ENCODE measurements at places on chromosomes 4 and X.

GRCh38 chrX:53798281-53798680 is 111.8 kb upstream of the HUWE1 start:
- DNase-seq, result no peak

DNA sequence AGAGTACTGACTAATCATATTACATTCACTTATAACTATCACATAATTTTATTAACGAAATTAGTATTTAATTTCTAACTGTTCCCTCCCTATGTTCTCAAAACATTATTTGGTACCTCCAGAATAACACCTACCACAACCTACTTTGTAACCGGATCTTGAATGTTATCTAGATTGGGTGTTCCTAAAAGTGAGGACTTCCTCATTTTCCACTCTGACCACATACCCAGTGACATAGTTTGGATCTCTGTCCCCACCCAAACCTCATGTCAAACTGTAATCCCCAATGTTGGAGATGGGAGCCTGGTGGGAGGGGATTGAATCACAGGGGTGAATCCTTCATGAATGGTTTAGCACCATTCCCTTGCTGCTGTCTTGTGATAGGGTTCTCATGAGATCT is 21.8 kb downstream of the NR3C2 start:
- DNase-seq, result no peak

DNA sequence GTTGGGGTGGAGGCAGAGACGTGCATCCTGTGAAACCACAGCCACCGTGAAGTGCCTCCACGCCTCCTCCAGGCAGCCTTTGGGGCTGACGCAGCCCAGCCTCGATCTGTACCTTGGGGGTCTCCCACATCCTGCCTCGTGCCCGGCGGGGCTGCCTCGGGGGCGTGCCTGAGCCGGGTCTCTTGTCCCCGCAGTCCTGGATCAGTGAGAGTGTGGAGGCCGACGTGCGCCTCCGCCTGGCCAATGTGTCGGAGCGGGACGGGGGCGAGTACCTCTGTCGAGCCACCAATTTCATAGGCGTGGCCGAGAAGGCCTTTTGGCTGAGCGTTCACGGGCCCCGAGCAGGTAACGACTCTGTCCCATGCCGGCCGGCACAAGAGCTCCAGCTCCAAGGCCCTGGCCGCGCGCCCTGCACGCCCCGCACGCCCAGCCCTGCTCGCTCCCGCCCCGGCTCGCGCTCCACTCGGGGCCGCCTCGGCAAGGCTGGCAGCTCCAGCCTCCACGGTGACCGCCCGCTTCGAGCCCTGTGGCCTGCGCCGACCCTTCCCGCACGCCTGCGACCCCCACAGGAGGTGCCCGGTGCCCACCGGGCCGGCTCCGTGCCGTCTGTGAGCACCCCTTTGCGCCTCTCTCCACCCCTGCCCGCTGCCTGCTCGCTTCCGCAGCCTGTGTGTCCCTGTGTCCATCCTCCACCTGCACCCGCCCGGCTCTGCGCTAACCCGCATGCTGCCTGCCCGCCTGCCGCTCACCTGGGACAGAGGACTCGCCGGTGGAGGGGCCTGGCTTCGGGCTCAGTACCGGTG is 9.8 kb downstream of the FGFR3 start:
- DNase-seq, result no peak

GRCh38 chr4:95857761-95858160 is 17.9 kb downstream of the PDHA2 start:
- no peak for DNase-seq

GRCh38 chr4:117971403-117971802 is 62.9 kb upstream of the NDST3 start:
- no peak for DNase-seq

DNA sequence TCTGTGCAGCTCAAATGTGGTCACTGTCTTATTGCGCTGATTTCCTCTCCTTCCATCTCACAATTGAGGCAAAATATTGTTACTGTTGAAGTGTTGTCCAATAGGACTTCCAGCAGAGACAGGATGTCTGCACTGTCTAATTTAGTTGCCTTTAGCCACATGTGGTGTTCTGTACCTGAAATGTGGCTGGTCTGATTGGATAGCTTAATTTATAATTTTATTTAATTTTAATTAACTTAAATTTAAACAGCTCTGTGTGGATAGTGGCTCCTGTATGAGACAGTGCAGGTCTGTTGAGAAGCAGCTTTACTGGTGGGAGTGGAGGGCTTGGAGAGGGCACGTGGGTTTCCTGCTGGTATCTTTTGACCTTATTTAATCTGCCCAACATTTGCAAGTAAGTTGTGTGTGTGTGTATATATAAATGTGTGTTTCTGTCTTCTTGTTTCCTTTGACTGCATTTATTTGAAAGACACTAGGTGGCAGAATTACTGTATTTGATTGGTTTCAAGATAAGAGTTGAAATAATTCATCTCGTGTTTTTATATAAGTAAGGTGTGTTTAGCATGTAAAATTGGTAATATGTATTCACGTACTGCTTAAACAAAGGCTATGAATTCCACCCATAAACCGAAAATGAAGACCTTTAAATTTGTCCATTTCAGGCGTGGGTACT is 55.3 kb upstream of the MSANTD1 start:
- peak; percentile 6 for DNase-seq

DNA sequence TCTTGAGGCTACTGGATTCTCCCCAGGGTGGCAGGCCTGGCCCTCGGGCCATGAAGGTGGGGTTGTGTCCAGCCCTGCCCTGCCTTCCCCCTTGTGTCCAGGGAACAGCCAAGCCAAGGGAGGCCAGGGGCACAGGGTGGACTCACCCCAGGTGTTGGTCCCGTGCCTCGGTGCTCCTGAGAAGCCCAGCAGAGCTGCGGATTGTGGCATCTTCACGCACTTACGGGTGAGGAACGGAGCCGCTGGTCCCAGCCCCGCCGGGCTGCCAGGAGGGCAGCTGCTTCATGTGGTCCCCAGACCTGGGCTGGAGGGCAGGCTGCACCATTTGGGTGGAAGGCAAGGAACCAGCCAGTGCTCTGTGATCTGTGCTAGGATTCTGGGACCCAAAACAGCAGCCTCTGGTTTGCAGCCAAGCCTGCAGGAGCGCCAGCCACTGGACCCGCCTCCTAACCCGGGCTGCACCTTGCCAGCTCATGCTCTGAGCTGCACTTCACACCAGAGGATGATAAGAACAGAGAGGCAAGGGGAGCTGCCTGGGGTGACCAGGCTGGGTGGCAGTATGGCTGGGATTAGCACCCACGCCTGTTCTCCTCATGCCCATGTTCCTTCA is 36.1 kb upstream of the HMX1 start:
- no peak for DNase-seq

- no peak for DNase-seq
Measured at GRCh38 chrX:31199840-31200114, 127.9 kb upstream of the FTHL17 start.

- no peak for DNase-seq
Measured at GRCh38 chr4:176539091-176539784, 219.5 kb downstream of the SPCS3 start.

GRCh38 chr4:3605491-3605890 is 73.3 kb upstream of the LRPAP1 start:
- DNase-seq, result no peak

DNA sequence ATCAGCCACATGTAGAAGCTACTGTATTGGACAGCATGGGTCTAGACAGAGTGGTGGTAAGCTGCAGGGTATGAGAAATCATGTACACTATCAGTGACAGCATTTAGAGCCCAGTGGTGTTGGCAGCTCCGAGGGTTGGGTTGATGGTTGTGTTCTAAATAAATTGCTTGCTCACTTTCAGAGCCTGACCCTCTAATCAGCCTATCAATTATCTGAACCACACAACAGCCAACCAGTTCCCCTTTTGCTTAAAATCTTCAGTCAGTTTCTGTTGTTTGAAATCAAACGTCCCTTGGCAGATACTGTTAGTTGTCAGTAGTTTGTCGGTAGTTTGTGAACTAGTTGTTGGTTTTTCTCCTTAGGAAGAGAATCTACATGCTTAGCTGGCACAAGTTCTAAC is 99.8 kb upstream of the RAI2 start:
- no peak for DNase-seq

- DNase-seq, result peak; percentile 43
Measured at GRCh38 chrX:11352296-11352741, 59.1 kb downstream of the AMELX start.

- no peak for DNase-seq
Measured at GRCh38 chr4:86132468-86132867, 227.4 kb downstream of the MAPK10 start.

- DNase-seq, result no peak
Measured at GRCh38 chr4:177860171-177860570, 417.9 kb upstream of the AGA start.

DNA sequence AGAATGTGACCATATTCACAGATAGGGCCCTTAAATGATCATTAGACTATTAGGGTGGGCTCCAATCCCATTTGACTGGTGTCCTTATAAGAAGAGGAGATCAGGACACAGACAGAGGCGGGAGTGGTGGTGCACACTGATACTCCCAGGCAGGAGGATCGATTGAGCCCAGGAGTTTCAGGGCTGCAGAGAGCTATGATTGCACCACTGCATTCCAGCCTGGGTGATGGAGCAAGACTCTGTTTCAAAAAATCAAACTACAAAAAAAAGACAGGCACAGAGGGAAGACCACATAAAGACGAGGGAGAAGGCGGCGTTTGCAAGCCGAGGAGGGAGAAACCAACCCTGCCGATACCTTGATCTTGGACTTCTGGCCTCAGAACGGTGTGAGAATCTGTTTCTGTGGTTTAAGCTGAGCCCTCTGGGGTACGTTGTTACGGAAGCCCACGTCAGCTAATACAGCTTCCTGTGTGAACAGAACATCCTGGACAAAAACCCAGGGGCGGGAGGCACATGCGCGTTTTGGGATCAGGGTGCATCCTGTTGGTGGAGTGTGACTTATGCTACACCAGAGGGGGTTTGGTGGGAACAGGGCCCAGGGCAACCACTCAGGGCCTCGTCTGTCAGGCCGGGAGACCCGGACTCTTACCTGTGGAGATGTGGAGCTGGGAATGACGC is 211.8 kb upstream of the PSAPL1 start:
- DNase-seq, result no peak

DNA sequence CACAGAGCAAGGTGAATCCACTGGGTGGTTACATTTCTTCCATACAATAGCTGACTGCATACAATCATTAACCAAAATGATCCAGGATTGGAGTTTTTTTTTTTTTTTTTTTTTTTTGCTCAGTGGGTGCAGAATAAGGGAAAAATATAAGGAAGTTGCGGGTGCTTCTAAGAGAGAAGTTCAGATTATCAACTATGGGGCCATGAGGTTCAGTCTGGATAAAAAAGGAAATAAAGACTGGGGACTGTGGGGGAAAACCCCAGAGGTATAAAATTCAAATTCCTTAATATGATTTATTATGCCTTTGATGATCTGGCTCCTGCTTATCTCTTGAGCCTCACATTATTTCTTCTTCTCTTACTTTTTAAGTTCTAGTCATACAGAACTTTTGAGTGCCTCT is 5.9 kb upstream of the EIF1AX start:
- DNase-seq, result no peak

- no peak for DNase-seq
Measured at GRCh38 chrX:1215123-1215823, 2.8 kb upstream of the CRLF2 start.

GRCh38 chr4:41927796-41928499 is 7.3 kb upstream of the TMEM33 start:
- no peak for DNase-seq

GRCh38 chrX:53695946-53696549 is 9.5 kb upstream of the HUWE1 start:
- no peak for DNase-seq

DNA sequence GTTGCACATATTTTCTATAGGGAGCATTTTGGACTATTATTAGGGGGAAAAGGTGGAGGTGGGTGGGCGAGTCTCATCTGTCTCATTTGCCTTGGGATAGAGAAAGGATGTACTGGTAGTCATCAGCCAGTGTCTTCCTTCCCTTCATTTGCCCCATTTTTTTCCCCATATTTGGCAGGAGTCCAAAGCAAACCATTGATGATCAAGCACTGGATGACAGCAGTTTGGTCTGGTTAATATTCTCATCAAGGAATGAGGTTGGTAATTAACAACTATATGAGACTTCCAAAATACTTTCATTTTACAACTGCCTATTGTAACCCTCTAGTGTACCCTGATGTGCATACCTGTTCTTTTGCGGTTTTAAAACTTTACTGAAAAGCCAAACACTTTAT is 22.6 kb upstream of the IGFBP7 start:
- DNase-seq, result no peak

GRCh38 chr4:106358899-106359298 is 9.7 kb downstream of the GIMD1 start:
- peak; percentile 78 for DNase-seq

GRCh38 chr4:145819101-145819852 is 119.3 kb downstream of the ZNF827 start:
- no peak for DNase-seq

GRCh38 chrX:3263681-3264126 is 82.7 kb downstream of the MXRA5 start:
- DNase-seq, result no peak
